Upper lobe of left lung (tissue), 6 donors: ENCODE measurements at places on chromosomes 2 and 18.

- no peak for DNase-seq
- H3K27ac ChIP-seq = no peak overlapping the region
- no peaks in the 10 kb centered on the region for H3K27me3 ChIP-seq
- H3K36me3 ChIP-seq = no peaks in the 10 kb centered on the region
- H3K4me1 ChIP-seq = no peaks in the 10 kb centered on the region
These were observed 475.2 kb upstream of the UBE2E3 start for GRCh38 chr2:180505203-180505602.

DNA sequence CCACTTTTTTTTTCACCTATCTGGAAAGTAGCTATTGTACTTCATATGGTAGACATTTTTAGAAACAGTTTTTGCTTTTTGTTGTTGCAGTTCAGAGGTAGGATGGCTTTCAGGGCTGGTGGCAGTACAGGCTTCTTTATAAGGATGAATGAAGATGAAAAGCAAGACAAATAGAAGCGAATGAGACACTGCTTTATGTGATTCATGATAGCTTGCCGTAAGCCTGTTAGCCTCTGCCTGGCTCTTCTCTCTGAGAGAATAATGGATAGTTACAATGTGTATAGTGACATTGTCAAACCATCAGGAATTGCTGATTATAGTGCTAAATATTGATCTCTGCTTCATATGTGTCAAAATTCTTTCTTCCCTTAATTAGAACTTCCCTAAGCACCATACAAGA, 173.7 kb downstream of the NR4A2 start:
- H3K36me3 ChIP-seq = no peaks in the 10 kb centered on the region
- no peak for DNase-seq
- no peak overlapping the region for H3K27ac ChIP-seq
- no peaks in the 10 kb centered on the region for H3K27me3 ChIP-seq
- no peaks in the 10 kb centered on the region for H3K4me1 ChIP-seq

- peak; percentile 55 for DNase-seq
- H3K27me3 ChIP-seq = no peaks in the 10 kb centered on the region
- H3K27ac ChIP-seq = no peak overlapping the region
- no peaks in the 10 kb centered on the region for H3K36me3 ChIP-seq
- H3K4me3 ChIP-seq = no peak overlapping the region
These were observed 3.4 kb downstream of the CYRIA start for GRCh38 chr2:16661936-16662839.

- no peaks in the 10 kb centered on the region for H3K36me3 ChIP-seq
- no peaks in the 10 kb centered on the region for H3K4me1 ChIP-seq
- DNase-seq = no peak
- no peak overlapping the region for H3K27ac ChIP-seq
- no peak overlapping the region for H3K4me3 ChIP-seq
- H3K27me3 ChIP-seq = no peaks in the 10 kb centered on the region
These were observed 229.2 kb upstream of the TFPI start for GRCh38 chr2:187783446-187783845.

DNA sequence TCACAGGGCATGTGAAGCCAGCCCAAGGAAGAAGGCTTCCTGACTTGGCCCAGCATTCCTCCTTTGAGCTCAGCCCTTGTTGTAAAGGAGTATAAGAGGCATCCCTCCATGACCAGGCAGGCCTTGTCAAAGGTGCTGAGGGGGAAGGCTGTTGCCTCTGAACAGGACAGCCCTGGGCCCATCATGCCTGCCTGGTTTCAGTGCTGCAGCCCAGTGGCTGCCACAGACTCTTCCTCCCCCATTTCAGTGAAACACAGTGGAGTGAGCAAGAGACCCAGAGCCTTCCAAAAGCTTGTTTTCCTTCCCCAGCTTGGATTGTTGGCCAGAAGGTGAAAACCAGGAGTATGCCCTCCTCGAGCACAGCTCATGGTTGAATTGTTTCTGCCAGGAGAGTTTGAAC, 19.9 kb upstream of the RPL37A start:
- no peak overlapping the region for H3K27ac ChIP-seq
- H3K4me1 ChIP-seq = no peaks in the 10 kb centered on the region
- no peak for DNase-seq
- H3K36me3 ChIP-seq = peaks cover 26% of the 10 kb centered on the region

GRCh38 chr2:102942107-102942506, 180.3 kb downstream of the TMEM182 start:
- no peak overlapping the region for H3K27ac ChIP-seq
- no peaks in the 10 kb centered on the region for H3K27me3 ChIP-seq
- no peaks in the 10 kb centered on the region for H3K4me1 ChIP-seq
- no peak overlapping the region for H3K4me3 ChIP-seq
- no peak for DNase-seq

DNA sequence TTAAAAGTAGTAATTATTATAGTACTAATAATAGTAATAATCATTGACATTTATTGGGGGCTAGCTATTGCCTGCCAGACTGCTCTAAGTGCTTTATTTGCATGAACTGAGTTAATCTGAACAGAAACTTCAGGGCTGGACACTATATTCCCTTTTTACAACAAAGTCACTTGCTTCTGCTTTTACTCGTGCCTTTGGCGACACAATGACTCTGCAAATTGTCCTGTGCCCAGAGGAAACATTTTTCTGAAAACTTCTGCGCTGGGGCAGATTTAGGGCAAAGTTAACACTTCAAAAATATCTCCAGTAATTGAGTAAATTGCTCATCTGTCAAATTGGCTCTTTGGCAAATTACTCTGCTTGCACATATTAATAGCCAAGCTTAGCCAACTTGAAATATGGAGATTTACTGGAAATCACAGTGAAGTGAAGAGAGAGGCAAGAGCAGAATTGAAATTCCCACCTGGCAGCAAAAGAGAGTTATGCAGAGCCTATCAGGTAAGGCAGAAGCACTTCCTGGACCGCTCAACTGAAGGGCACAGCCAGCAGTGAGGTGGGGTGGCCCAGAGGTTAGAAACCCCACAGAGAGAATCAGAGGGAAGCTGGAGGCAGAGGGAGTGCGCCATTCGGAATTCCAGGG, 36.3 kb downstream of the BMP10 start:
- H3K4me3 ChIP-seq = no peak overlapping the region
- H3K4me1 ChIP-seq = peaks cover 39% of the 10 kb centered on the region
- no peaks in the 10 kb centered on the region for H3K27me3 ChIP-seq
- peak overlapping the region; percentile 81 for H3K27ac ChIP-seq

- no peak overlapping the region for H3K27ac ChIP-seq
- H3K27me3 ChIP-seq = no peaks in the 10 kb centered on the region
- no peaks in the 10 kb centered on the region for H3K36me3 ChIP-seq
- no peak for DNase-seq
- H3K4me1 ChIP-seq = no peaks in the 10 kb centered on the region
These were observed 105.6 kb upstream of the EPHA4 start for GRCh38 chr2:221677688-221678087.

DNA sequence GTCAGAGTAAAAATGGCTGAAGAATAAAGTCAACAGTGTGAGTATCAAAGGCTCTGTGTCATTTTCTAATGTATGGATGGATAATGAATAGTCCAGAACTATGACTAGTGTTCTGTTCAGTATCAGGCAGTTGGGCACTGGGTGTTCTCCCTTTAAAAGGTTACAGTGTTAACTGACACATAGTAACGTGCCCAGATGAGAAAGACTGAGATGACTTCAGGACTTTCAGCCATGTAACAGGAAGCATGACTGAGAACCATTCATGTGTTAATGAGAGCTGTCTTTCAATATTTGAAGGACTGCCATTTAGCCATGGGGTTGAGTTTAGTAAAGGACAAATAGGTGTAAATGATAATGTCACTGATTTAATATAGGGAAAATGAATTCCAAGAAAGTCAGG, 187.1 kb downstream of the GULP1 start:
- no peak for DNase-seq
- H3K4me3 ChIP-seq = no peak overlapping the region
- H3K27me3 ChIP-seq = no peaks in the 10 kb centered on the region
- no peaks in the 10 kb centered on the region for H3K4me1 ChIP-seq
- H3K27ac ChIP-seq = no peak overlapping the region

DNA sequence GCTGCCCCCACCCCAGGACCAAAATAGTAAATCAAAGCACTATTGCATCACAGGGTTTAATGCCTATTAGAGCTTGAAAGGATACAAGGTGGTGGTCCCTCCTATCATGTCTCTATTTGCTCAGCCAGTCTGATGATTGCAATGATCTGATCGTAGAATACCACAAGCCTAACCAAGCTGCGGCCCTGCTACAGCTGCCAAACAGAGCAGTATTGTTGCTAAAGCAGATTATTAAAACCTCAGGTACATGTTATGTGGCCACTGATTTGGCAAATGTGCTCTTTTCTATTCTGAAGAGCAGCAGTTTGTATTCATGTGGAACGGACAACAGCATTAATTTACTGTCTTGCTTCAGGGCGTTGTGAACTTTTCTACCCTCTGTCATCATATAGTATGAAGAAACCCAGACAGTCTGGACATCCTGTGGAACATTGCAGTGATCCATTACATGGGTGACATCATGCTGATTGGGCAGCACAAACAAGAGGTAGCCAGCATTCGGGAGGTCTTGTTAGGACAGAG, 8.4 kb upstream of the VAPA start:
- no peaks in the 10 kb centered on the region for H3K27me3 ChIP-seq
- H3K27ac ChIP-seq = no peak overlapping the region
- no peak for DNase-seq
- no peak overlapping the region for H3K4me3 ChIP-seq

DNA sequence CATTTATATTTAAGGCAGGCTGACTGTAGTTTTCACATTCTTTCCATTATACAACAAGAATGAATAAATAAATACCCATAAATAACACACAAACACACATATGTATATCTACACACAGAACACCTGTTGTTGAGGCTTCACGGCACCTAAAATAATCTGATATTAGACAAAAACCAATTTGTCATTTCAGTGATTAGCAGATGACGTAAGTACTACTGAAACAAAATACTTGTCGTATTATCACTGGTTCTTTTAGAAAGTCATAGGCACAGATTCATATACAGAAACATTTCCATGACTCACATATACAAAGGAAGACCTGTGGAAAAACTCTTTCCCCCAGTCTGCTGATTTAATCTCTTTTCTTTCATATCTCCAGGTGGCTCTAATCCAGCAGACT, 1113.4 kb upstream of the FANCL start:
- no peaks in the 10 kb centered on the region for H3K27me3 ChIP-seq
- H3K4me3 ChIP-seq = no peak overlapping the region
- no peak for DNase-seq

DNA sequence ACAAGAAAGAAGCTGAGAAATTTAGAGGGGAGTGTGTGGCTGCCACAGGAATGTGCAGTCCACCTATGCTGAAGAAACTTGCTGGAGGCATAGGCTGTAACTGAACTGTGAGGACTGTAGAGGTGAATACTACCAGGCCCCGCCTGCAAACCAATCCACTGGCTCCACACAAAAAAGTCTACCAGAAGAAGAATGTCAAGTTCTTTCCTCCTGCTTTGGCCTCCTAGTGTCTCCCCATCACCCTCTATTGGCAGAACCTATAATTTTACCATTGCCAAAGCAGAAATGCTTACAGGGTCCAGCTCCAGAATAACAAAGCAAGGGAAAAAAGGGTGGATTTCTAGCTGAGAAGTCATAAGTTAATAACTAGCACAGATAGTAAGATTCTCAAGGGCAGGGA, 5.9 kb upstream of the ATP5MC3 start:
- H3K4me3 ChIP-seq = no peak overlapping the region
- H3K36me3 ChIP-seq = no peaks in the 10 kb centered on the region
- no peaks in the 10 kb centered on the region for H3K4me1 ChIP-seq
- no peak for DNase-seq
- H3K27ac ChIP-seq = no peak overlapping the region

GRCh38 chr2:205835923-205836322, 153.6 kb downstream of the NRP2 start:
- peaks cover 8% of the 10 kb centered on the region for H3K4me1 ChIP-seq
- peak overlapping the region; percentile 42 for H3K27ac ChIP-seq
- H3K36me3 ChIP-seq = no peaks in the 10 kb centered on the region
- no peak for DNase-seq
- H3K4me3 ChIP-seq = no peak overlapping the region
